ENCODE measurements at places on chromosomes 5 and 9. TPM values are rescaled to one million over a fixed set of nuclear protein-coding genes. Genes with fewer than 3 reads are reported as not detected.
A peak's percentile ranks its signal among the peaks of the same experiment; 100 is the strongest.

DNA sequence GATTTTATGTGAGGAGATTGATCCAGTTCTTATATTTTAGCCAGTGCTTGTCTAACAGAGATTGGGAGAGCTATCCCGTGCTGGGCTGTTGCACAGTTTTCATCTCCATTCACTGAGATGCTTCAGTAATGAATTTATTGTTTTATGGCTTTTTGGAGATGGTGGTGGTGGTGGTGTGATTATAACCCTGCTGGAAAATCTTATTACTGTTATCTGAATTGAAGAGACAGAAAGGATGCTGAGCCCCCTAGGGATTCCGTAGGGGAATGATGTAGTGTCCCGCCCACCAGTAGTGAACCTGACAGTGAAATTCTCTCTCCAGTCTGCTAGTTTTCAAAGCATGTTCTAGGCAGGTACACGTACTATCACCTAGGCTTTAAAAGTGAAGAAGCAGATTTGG is 1.9 kb downstream of the RAI14 start:
- no peak for DNase-seq

PCDHGB1 gene
- 1.7 TPM for total RNA-seq

GRCh38 chr5:75167345-75167744 is 69.3 kb downstream of the ANKRD31 start:
- DNase-seq: no peak

RMRP gene
- 7,636 TPM for total RNA-seq

SGTB gene
- total RNA-seq: 10.5 TPM

- DNase-seq: no peak
These were observed 37.8 kb downstream of the BHMT start for GRCh38 chr5:79149433-79149832.

FAXDC2 gene
- 0.62 TPM for total RNA-seq

DNA sequence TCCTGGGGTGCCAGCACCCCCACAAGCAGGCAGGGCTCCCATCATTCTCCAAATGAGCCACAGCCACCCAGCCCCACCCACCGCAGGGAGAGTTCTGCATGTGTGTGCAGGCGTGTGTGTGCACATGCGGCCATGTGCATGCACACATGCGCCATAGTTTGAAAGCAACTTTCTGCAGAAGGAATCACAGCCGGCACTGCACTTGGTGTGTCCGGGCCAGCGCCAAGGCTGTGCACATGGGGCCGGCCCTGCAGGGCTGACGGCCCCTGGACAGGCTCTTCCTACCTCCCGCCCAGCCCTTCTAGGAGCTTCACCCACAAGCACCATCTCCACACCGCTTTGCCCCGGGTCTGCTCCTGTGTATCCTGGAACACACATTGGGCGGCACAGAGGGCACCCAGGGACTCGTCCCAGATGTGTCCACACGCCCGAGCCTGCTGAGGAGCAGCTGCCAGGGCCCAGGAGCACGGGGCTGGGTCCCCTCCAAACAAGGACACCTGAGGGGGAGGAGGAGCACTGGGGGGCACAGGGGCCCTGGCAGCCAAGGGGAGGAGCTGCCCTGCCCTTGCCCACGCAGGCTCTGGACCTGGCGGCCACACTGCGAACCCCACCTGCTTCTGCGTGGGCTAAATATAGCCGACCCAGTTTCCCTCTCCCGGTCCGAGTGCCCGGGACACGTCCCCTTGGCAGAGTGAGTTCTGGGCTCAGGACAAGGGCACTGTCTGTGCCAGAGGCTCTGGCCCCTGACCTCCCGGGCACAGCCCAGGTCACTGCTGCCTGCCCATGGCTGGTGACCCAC is 19.1 kb downstream of the TPPP start:
- no peak for DNase-seq

GRCh38 chr5:51651889-51652288 is 268.6 kb downstream of the ISL1 start:
- DNase-seq: peak; percentile 38

DNA sequence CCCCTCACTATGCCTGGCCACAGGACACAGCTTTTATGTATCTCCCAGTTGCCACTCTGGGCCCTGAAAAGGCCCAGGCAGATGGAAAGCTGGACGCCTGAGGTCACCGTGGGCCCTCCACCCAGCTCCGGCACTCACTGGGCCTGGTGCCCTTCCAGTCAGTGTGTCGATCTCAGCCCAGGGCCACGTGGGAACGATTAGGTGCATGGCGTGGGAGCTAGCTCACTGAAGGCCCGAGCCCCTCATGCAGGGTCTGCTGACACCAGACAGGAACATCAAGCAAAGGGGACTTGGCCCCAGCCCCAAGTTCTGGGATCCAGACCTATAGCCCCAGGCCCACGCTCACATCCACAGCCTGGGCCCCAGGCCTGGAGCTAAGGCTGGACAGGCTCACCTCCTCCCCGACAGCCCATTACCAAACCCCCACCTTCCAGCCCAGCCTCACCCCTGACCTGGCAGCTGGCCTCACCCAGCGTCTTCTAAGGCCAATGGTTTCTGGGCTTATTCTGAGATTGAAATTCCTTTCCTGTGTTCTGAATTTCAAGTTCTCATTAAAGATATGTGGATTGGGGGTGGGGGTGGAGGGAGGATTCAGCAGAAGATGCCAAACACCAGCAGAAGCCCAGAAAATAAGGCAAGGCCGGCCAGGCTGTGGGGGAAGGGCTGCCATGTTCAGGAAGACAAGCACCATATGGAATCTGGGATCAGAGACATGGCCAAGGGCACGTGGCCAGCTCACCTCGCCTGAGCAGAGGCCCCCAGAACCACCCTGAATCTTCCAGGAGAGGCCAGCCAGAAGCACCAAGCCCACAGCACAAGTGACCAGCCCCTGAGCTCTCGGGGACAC is 74.5 kb downstream of the ADAMTS2 start:
- DNase-seq: no peak

NIPAL4 gene
- total RNA-seq: 22.7 TPM

DNA sequence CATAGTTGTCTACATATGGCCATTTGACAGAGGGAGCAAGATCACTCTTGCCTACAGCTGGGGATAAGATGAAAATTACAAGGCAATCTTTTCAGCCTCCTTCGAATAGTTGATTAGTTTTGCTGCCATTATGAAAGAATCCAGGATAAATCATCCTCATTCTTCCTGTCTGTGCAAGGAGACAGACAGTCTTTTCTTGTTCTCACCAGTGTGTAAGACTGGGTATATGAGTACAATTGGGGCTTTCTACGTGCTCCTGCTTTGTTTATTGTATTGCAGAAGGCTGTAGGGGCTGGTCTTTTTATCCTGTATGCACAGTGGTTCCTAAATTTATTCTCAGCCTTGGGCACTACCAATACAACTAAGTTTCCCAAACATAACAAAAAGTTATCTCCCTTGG is 76.8 kb downstream of the SPEF2 start:
- DNase-seq: no peak

DNA sequence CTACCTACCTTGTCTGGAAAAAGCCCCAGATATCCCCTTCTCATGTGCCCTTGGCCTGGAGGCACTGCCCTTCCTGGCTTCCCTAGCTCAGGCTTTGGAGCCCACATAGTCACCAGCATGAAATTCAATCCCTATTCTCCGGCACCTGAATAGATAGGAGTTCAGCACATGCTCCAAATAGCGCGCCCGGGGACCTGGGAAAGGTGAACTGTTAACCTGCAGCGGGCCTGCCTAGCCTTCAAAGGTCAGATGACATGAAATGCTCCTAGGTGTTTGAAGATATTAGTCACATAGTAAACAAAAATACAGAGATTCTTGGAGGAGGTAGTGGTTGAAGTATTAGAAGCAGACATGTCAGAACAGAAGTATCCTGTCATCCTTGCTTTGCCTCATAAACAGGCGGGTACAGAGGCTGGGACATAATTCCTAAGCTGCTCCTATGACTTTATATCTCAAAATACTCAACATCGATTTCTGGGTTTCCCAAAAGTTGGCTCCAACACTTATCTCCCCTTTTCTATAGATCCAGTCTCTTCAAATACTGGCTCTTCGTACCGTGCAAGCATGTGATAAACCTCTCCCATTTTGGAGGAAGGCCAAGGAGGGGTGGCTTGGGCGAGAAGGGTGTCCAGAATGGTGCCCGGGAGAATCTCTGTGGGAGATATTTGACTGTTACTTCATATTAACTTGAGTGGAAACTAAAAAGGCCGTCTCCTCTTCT is 88.0 kb upstream of the ANKH start:
- no peak for DNase-seq

DNA sequence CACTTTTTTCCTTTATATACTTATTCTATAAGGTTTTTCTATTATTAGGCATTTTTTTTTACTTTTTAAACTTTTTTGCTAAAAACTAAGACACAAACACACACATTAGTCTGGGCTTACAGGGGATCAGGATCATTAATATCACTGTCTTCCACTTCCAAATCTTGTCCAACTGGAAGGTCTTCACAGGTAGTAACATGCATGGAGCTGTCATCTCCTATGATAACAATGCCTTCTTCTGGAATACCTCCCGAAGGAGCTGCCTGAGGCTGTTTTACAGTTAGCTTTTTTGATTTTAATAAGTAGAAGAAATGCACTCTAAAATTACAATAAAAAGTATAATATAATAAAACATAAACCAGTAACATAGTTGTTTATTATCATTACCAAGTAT is 345.5 kb upstream of the PTGER4 start:
- DNase-seq: no peak

GRCh38 chr9:34127035-34127948 is 794 bp upstream of the DCAF12 start:
- DNase-seq: no peak

- no peak for DNase-seq
These were observed 21.8 kb downstream of the STK10 start for GRCh38 chr5:172166030-172166826.

- no peak for DNase-seq
These were observed 672.8 kb downstream of the ACTL7B start for GRCh38 chr9:108182950-108183381.

SLC28A3 gene
- 0.75 TPM for total RNA-seq

- DNase-seq: no peak
These were observed 2104.1 kb upstream of the ACO1 start for GRCh38 chr9:30280229-30280900.

- no peak for DNase-seq
These were observed 192.4 kb upstream of the GHR start for GRCh38 chr5:42230839-42231238.

DNA sequence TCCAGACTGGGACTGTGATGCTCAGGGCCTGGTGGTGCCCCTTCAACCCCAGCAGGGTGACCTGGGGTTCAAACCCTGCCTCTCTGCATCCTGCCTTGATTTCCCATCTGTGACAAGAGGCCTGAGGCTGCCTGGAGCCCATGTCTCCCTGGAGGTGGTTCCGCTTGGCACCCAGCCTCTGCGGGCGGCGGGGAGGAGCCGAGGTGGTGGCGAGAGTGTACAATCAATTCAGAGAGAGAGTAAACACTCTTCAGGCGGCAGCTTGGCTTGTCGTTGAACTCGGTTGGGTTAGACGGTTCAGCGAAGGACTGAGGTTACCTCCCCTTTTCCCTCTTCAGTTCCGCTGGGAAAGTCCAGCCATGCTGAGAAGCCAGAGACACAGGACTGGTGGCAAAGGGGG is 39.3 kb downstream of the NTNG2 start:
- no peak for DNase-seq

DNA sequence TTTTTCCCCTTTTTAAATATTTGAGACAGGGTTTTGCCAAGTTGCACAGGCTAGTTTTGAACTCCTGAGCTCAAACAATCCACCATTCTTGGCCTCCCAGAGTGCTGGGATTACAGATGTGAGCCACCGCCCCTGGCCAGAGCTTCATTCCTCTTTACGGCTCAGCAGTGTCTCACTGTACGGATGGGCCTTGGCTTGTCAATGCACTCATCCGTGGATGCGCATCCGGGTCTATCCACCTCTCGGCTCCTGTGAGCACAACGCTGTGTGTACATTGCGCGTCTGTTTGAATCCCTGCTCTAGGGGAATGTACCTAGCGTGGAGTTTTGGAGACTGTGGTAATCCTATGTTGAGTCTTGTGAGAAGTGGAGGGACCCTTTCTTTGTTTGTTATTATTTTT is 10.9 kb upstream of the EGFL7 start:
- no peak for DNase-seq

GRCh38 chr9:92185681-92186080 is 70.5 kb upstream of the SPTLC1 start:
- no peak for DNase-seq

DNA sequence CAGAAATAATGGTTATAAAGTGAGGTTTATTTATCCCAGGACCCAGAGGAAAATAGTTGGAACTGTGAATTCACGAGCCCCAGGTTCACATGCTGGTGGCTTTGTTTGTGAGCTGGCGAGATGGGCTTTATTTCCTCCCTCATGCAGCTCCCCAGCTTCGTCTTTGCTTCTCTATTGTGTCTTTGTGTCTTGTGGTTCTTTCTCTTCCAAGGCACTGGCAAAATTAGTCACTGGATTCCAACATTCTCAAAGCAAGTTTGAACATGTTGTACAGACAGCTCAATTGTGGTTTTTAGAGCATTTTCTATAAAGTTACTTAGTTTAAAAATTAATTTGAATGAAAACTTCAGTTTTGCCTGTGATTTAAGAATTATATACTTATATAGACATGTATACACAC is 7.2 kb downstream of the NDUFS6 start:
- no peak for DNase-seq

RPL35 gene
- 3,310 TPM for total RNA-seq

GRCh38 chr9:134898319-134898718 is 17.7 kb downstream of the FCN2 start:
- no peak for DNase-seq

DNA sequence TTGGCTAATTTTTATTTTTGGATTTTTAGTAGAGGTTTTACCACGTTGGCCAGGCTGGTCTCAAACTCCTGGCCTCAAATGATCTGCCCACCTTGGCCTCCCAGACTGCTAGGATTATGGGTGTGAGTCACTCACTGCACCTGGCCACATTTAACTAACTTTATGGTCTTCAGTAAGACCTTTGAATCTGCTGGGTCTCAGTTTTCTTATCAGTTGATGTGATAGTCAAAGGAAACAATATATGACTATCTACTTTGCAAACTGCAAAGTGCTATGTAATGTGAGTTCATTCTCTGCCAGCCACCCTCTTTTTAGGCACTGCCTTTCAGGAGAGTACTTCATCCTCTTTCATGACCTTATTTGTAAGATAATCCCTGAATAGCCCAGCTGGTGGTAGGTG is 474.7 kb downstream of the PDE4D start:
- DNase-seq: no peak

APBA1 gene
- total RNA-seq: 1.1 TPM

DNA sequence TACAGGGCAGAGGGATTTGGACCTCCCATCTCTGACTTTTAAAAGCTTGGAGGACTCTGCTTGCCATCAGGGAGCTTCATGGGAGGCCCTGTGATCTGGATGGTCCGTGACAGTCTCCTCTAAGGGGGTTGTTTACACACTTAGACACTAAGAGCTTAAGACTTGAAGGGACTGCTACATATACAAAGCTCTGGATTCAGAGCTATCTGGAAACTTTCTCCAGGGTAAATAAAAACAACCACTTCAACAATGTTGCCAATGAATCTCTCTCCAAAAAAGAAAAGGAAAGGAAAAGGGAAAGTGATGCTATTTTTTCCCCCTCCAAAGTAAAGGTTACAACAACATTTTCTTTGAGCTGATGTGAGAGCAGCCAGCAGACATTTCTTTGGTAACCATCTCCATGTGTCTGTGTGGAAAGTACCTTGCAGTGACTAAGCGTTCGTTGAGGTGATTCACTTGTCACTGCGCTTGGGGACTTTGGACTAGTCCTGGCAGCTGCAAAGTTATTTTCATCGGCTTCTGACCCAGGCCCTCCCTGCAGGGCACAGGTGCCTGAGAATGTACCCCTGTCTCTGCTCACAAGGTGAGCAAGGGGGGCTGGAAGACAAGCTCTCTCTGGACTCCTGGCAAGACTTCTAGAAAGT is 262.1 kb upstream of the KLF4 start:
- DNase-seq: peak; percentile 59

MEGF10 gene
- total RNA-seq: 1.3 TPM

- DNase-seq: no peak
These were observed 21.2 kb downstream of the SYK start for GRCh38 chr9:90822866-90823265.

All from kidney epithelial cell (primary cell).